Naive B cell (primary cell): ENCODE measurements at places on chromosomes 11 and 22. TPM values are rescaled to one million over a fixed set of nuclear protein-coding genes. Genes with fewer than 3 reads are reported as not detected.

Gene BUD13
- polyA plus RNA-seq: 14.2 TPM

Gene MRGPRF
- not detected for polyA plus RNA-seq

Gene RIC3
- polyA plus RNA-seq: 3.2 TPM

Gene MYRF
- not detected for polyA plus RNA-seq

Gene P4HA3
- not detected for polyA plus RNA-seq

Gene MS4A6A
- polyA plus RNA-seq: 1.7 TPM

Gene OR5P2
- not detected for polyA plus RNA-seq

Gene PDE2A
- not detected for polyA plus RNA-seq

Gene GGT1
- polyA plus RNA-seq: not detected

Gene KDM4E
- not detected for polyA plus RNA-seq

Gene OR8G5
- not detected for polyA plus RNA-seq

Gene SEC14L6
- not detected for polyA plus RNA-seq

Gene OR8A1
- polyA plus RNA-seq: not detected

Gene NFAM1
- not detected for polyA plus RNA-seq

Gene HORMAD2
- not detected for polyA plus RNA-seq

Gene OR52H1
- polyA plus RNA-seq: not detected

Gene NXF1
- 98.1 TPM for polyA plus RNA-seq

Gene KCNJ11
- not detected for polyA plus RNA-seq

Gene NRXN2
- polyA plus RNA-seq: not detected

Gene TRAPPC4
- 73.7 TPM for polyA plus RNA-seq

Gene NTM
- polyA plus RNA-seq: not detected

Gene MRGPRX3
- polyA plus RNA-seq: not detected

Gene GRM5
- not detected for polyA plus RNA-seq

Gene TRPM5
- not detected for polyA plus RNA-seq

Gene AIFM3
- 0.26 TPM for polyA plus RNA-seq

Gene YPEL4
- polyA plus RNA-seq: not detected

Gene POU2AF2
- polyA plus RNA-seq: not detected

Gene DEUP1
- polyA plus RNA-seq: not detected

Gene FXYD2
- polyA plus RNA-seq: not detected

Gene RGL4
- polyA plus RNA-seq: 2.3 TPM

Gene SAA1
- polyA plus RNA-seq: not detected

Gene MUC2
- not detected for polyA plus RNA-seq

Gene HEPHL1
- polyA plus RNA-seq: 0.12 TPM

Gene PRRG4
- not detected for polyA plus RNA-seq

Gene KREMEN1
- not detected for polyA plus RNA-seq

Gene MUC5B
- polyA plus RNA-seq: not detected

Gene MAP6
- polyA plus RNA-seq: 0.32 TPM

Gene KRTAP5-7
- polyA plus RNA-seq: not detected
